KG1 (cell line): ENCODE measurements at places on chromosomes 16 and 17.

DNA sequence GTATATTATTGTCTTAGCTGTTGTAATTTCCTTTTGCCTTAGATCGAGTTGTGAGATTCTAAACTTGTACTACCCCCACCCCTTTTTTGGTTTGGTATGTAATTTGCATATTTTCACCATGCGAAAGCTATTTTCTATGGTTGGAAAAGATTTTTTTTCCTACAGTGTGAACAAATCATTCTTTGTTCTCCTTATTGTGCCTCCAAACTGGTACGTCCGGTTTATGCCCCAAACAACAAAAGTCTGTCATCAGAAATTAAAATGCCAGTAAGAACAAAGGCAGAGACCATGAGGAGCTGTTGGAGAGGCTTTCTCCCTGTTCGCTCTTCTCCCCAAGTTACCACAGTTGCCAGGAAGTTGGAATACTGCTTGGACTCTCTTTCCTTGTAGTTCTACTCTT, 66.1 kb downstream of the BCAS3 start:
- no peak for DNase-seq

GRCh38 chr17:2034157-2034556, 4.2 kb downstream of the DPH1 start:
- no peak for DNase-seq

- no peak for DNase-seq
Observed at GRCh38 chr17:28950752-28951427, 428 bp downstream of the PHF12 start.

DNA sequence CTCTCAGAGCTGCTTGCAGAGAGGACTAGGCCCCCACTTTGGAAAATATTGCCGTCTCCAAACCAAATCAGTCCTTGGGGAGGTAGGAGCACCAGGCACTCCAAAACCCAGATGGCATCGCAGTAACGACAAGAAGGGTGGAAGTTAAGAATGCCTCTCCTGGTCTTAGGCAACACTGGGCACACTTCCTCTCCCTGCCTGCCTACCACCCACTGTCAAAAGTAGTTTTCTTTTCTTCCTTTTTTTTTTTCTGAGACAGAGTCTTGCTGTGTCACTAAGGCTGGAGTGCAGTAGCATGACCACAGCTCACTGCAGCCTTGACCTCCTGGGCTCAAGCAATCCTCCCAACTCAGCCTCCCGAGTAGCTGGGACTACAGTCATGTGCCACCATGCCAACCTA, 47.2 kb downstream of the SRL start:
- DNase-seq = no peak

- DNase-seq = peak; percentile 2
Observed at GRCh38 chr17:12592941-12593340, 72.7 kb upstream of the MYOCD start.
